ENCODE measurements at places on chromosomes 6 and 20.

DNA sequence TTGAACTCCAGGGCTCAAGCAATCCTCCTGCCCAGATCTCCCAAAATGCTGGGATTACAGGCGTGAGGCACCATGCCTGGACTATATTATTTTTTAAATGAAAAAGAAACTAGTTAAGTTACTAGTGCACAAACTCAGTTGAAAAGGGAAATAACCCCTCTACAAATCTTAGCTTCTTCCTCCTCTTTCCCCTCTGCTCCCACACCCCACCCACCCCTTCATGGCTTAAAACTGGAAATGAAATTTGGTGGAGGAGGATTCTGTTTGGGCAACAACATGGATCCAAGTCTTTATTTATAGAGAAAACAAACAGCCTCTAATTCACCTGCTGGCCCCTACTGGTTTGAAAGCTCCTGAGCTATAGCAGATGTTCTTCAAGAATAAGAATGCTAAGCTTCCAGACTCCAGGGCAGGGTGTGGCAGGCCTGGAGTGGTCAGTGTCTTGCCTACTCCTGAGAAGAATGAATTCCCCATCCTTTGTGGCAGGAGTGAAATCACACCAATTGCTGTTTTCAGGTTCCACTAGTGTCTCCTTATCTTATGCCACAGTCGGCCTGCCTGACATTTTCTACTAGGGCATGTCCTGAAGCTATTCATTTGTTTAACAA is 73.5 kb downstream of the ZFP64 start:
- no peak for DNase-seq

DNA sequence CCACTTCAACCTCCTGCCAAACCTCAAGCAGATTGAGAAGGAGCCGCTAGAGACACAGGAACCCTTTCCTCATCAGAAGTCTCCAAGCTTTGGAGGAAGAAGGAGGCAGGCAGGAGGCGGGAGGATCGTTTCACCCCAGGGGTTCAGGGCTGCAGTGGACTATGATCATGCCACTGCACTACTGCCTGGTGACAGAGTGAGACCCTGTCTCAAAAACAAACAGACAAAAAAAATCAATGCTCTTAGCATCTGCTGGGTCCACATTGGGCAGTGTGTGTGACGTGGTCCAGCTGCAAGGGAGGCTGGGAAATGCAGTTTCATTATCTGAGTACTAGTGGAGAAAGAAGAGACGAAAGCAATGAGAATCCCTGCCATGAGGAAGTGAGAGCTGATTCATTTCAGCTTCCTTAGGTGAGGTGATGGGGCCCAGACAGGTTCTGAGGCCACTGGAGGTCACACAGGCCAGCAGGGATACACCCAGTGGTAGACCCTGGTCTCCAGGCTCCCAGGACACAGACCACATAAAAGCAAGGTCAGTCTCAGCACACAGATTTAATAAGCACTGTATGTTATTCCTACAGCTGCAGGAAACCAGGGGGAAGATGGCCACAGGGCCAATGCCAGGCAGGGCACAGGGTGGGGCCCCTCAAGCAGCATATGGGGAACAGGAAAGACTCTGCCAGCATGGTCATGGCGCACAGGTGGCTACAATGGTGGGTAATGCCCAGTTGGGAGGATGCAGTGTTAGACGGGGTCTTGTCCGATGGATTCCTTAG is 4.3 kb downstream of the GFRA4 start:
- DNase-seq: no peak

- no peak for DNase-seq
Observed at GRCh38 chr20:10922941-10923340, 249.1 kb upstream of the JAG1 start.

- DNase-seq: no peak
Observed at GRCh38 chr20:58557733-58558342, 42.6 kb upstream of the APCDD1L start.

- no peak for DNase-seq
Observed at GRCh38 chr6:151309619-151310018, 69.9 kb downstream of the AKAP12 start.

DNA sequence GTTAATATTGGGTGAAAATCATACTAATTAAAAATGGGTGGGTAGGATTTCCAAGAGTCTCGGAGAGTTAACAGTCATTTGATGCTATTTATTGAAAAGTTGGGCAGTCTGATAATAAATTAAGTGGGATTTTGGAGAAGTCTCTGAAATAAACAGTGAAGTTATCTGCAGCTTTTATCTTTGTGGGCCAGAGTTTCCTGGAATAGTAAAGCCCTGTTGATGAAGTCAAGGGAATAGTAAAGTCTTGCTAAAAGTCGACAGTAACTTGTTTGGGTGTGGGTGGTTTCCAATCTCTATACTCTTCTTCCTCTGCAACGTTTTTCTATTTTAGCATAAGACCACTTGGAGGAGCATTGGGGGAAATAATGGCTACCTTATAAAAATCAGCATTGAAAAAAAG is 493.6 kb downstream of the EPM2A start:
- no peak for DNase-seq

DNA sequence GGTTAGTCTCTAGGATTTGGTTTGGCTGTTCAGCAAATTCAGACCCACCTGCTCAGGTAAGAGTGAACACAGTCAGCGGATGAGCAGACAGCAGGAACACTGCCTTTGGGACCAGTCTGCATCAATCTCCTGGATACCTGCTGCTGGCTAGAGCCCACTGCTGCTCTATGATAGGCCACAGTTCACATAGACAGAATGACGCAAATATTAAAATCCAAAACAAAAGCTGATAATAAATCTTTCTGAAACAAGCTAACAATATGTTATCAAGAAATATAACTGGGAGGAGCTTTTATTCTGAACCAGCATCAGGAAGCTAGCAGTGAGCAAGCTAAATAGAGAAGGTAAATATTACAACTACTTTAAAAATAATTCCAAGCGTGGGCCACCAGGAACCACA is at the start of gene TAAR1:
Gene TAAR1 (minus strand): TSS at position 101 of the 400 bp plus-strand sequence. CDS start 13,179 bp downstream, outside the sequence.
- no peak for DNase-seq

GRCh38 chr20:32396646-32397160 is 38.6 kb downstream of the ASXL1 start:
- DNase-seq: no peak

- DNase-seq: no peak
Observed at GRCh38 chr6:16322666-16323312, 84.4 kb downstream of the GMPR start.

GRCh38 chr20:64129146-64129782 is 21.9 kb upstream of the NPBWR2 start:
- DNase-seq: no peak

- DNase-seq: no peak
Observed at GRCh38 chr6:170456886-170457698, 96.0 kb downstream of the PSMB1 start.

DNA sequence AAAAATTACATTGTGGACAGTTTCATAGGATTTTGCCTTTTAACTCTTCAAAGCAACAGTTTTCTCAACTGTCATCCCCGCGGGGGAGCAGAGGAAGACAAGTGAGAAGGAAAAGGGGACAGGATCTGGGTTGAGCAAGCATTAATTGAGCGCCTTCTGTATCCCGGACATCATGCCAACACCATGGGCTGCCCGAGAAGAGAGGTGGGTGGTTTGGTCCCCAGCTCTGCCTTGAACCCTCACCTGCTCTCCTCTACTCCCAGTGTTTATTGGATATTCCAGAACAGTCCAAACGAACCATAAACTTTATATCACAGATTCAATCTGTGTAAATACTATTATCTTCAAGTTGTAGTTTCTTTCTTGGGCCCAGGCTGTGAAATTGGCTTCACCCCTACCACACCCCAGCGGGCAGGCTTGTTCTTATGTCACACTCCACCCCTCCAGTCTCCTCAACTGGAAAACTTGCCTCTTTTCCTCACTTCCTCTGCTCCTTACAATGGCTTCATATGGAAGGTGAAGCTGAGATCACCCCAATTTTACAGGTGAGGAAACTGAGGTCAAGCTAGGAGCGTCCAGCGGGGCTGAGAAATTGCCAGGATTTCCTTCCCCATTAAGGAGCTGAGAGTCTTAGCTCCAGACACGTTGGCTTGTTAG is 6.0 kb downstream of the PCK1 start:
- DNase-seq: no peak

DNA sequence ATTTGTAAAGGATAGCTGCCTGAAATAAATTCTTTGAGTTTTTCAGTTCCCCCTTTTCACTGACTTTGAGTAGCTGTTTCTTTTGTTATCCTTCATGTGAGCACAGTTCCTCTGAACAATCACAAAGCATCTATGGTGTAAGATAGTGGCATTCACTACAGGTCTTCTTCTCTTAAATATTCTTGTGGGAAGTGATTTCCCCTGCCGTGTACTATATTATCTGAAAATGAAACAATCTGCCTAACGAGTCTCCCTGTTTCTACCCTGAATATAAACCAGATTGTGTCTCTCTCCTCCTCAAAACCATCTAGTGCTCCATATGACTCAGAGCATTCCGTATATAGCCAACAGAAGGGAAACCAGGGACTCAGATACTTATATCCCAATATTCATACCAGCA is 380.1 kb upstream of the SOX4 start:
- DNase-seq: no peak

DNA sequence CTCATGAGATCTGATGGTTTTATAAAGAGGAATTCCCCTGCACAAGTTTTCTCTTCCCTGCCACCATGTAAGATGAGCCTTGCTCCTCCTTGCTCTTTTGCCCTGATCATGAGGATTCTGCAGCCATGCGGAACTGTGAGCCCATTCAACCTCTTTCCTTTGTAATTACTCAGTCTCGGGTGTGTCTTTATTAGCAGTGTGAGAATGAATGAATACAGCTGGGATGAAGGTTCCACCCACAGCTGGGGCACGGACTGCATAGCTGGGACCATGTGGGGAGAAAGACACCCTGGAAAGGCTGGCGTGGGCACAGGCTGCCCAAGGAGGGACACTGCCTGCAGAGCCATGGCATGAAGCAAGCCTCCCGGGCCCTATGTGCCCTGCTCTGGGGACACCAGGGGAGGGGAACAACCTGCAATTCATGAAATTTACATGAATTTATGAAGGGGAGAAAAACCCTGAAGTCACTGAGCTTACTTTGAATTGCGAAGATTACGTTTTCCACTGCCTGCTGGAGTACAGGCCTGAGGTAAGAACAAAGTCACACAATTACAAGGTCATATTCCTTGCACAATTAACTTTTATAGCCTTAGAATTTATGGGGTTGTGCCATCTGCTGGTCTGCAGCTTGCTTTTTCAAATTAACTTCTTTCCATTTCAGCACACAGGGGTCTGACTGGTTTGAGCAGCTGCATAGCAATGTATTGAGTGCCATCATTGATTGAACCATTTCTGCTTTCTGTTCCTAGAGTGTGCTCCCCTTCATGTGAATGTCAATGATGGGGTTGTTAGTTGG is 46.2 kb downstream of the SLC22A1 start:
- no peak for DNase-seq

DNA sequence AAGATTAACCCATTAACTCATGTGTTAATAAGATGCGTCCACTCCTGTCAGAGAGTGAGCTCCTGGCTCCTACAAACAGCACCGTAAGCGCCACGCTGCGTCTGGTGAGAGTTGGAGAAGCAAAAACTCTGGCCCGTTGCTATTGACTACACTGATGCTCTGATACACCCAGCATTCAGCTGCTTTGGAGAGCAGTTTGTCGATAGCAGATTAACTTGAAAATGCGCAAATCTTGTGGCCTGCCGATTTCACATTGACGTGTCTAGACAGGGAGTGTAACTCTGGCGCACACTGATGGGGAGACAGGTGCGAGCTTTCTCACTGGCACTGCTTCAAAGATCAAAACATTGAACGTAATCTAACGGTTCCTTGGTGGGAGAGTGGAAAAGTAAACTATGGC is 151.7 kb upstream of the RPS6KA2 start:
- DNase-seq: no peak

DNA sequence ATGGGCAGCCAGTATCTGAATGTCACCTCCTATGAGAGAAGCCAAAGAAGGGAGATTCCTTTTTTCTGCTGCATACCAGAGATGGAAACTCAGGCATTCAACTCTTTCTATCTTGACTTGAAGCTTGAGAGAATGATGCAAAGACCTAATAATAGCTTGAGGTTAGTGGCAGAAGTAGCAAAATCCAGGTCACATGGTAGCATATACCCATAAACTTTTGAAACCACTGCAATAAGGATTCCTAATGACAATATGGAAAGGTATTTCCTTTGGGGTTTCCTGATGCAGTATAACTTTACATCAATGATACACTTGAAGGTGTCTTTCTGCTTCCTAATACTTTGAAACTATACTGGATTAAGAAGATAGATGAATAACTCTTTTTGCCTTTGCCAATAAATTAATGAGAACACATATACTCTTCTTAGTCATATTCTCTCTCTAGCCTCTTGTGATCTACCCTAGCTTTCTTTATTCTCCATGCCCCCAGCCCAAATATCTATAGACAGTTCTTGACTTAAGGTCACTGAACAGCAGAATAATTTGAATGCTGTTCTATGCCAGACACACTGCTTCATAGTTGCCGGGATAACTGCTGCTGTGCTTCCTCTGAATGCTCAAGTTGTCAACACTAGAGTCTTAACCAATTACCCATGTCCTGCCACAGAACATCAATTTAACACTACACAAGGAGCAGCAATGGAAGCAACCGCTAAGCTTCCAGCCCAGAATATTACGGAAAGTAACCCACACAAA is 155.5 kb upstream of the SIM1 start:
- DNase-seq: no peak

DNA sequence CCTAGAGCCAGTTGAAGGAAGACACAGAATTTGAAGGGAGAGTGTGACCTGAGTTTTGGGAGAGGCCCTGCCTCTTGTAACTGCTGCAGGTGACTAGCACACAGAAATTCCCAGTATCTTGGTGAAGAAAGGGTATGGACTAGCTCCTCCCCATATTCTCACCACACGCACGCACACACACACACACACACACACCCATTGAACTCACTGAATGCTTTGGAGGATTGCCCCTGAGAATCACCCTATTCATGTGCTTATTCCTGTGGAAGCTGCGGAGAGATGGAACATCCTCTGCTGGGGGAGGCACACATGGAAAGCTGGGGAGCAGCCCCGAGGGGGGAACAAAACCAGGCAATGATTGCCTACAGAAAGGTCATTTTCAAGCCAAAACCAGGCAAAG is 6.2 kb upstream of the LMBRD1 start:
- no peak for DNase-seq

GRCh38 chr6:41690541-41691330 is 44.7 kb downstream of the TFEB start:
- no peak for DNase-seq

- no peak for DNase-seq
Observed at GRCh38 chr6:145199961-145200360, 535.4 kb downstream of the EPM2A start.

DNA sequence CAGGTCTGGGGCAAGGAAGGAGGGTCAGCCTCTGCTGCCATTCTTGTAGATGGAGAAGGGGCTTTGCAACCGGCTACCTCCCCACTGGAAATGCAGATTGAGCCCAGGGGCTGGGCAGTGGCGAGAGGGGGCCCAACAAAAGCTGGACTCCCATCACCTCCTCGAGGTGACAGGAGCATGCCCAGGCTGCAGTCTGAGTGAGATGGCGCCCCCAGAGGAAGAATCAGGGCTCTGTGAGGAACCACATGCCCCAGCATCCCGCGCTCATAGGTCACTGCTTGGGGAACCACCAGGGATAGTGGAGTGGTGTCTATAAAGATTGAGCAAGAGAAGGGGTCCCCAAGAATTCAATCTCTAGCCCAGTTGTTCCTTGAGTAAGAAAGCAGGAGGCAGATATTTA is 31.6 kb upstream of the NEDD9 start:
- no peak for DNase-seq
